Activated CD4-positive, alpha-beta T cell treated with anti-CD3 and anti-CD28 coated beads for 24 hours (primary cell): ENCODE measurements at places on chromosomes 3 and 15.

DNA sequence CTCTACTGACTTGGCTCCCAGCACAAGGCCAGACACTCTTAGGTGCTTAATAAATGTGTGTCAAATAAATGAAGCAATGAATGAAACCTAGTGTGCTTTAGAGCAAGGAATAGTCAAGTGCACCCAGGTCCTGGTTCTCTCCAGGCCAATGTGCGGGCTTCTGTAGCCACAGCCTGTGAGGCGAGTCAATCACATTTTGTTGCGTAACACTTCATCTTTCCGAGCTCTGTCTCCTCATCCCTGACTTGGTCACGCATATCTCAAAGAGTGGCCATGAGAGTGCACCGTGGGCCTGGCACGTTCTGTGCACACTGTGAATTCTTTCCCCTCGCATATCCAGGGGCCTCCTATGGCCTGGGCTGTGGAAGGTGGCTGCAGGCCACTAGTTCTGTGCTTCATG is 11.4 kb upstream of the SH3GL3 start:
- DNase-seq, result no peak

DNA sequence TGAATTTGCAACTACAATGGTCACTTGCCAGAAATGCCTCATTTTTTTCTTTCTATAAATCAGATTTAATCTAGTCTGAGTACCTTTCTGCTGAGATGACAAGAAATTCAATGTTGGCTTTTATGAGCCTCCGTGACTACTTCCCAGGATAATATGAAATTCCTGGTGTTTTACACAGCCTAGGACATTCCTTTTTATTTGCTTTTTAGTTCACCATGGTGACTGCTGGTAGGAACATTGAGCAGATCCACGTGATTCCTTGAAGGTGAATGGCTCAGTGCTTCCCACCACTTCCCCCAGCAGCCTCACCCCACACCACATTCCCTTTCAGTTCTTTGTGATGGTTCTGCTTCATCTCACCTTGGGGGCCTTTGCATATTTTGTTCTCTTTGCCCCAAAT is 4.3 kb upstream of the NPTN start:
- no peak for DNase-seq

DNA sequence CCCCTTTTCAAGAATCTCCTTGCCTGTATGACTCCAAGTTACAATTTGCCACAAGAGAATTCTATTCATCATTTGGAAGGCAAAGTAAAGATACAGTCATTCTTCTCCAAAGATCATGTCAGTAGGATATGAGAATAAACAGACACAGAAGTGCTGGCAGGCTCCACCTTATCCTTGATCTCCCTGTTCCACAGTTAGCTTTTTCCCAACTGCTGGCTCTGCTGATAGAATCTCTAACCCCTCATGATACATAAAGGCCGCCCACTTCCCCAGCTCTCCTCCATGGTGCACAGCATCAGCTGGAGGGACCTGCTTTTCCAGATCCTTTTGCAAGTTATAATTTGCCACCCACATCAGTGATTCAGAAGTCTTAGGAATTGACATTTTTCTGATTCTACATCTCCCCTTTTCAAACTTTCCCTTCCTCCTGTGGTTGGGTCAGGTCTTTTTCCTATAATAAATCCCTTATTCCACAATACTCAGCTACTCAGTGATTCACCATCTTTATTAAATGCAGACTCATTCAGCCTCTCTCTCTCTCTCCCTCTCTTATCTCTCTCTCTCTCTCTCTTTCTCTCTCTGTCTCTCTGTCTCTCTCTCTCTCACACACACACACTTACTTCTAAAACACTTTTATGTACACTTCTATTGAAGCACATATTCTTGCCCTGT is 465.4 kb downstream of the GBE1 start:
- no peak for DNase-seq

DNA sequence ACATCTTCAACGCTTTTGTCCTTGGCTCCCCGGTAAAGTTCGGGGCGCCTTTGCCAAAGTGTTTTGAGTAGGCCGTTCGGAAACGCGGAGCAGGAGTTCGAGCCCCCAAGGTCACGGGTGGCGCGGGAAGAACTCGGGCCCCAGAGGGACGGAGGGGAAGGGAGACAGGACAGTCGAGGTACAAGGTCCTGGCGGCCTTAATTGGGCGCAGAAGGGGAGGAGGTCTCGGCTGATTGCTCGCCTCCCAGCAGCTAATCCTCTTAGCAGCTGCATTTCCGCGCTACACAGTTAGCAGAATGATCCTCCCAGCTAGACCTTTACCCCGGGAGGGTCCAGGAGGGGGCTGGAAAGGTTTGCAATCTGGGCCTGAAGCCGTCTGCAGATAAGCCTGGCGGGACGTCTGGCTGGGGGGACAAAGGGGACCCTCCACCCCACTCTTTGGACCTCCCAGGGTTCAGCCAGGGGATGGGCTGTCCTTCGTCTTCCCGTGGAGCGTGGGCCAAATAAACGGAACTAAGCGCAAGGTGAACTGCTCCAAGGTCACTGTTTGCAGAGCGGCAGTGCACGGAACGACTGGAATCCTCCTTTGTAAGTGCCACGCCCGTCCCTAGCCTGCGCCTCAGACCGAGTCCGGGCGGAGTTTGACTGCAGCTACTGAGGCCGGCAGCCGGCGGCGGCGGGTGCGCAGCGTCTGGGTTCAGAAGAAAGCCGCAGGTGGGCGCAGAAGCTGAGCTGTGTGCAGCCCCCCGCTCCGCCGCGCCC is 7.2 kb downstream of the EOMES start:
- no peak for DNase-seq

GRCh38 chr3:183513046-183513706 is 42.3 kb downstream of the KLHL6 start:
- DNase-seq, result no peak

DNA sequence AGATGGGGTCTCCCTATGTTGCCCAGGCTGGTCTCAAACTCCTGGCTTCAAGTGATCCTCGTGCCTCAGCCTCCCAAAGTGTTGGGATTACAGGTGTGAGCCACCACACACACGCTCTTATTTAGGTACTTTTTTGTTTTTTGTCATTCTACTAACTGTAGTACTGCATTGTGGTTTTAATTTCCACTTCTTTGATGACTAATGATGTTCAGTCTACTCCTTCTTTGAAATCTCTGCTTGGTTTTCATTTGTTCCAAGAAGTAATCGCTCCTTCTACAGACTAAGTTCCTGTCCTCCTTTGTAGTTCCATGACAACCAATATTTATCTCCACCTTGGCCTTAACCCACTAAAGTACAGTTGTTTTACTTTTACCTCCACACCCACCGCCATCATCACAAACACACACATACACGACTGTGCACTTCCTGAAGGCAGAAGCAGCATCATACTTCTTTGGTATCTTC is 529 bp upstream of the DLEC1 start:
- no peak for DNase-seq

DNA sequence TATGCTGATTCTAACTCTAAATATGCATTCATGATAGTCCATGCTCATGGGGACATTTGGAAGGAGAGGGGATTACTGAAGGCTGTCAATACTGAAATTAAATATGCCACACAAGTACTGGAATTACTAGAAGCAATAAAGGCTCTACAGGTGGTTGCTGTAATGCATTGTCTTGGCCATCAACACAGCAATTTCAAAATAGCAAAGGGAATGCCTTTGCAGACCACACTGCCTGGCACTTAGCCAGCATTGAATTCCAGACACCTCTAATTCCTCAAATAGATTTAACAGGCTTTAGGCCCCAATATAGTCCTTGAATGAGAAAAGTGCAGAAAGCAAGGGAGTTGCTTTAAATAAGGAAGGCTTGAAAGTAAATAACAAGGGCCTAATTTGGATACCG is 115.8 kb upstream of the PLCL2 start:
- no peak for DNase-seq
